ENCODE measurements at places on chromosomes 4 and X.

- no peak for DNase-seq
These were observed 41.2 kb upstream of the ZC4H2 start for GRCh38 chrX:65017451-65017850.

DNA sequence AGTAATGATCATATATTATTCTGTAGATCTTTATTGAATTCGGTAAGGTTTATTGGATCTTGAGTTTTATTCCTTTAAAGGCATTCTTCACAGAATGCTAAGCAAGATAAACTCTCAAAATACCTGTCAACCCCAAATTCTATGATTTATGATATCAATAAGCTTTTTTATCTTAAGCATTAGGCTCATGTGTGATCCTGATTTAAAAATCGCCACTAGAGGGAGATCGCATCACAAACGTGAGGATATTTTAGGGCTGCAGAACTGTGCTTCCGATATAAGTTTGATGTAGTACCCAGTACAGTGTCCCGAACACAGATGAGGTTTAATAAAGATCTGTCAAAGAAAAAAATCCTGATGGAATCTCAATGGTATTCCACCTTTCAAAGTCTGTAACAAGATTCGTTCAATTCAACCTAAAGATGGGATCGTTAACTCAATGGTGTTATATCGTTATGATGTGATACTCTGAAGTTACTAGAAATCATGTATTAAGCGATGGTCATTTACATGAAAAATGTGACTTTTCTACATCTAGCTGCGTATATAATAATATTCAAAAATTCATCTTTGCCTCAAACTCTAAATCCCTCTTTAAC is 169.0 kb downstream of the CORIN start:
- no peak for DNase-seq

DNA sequence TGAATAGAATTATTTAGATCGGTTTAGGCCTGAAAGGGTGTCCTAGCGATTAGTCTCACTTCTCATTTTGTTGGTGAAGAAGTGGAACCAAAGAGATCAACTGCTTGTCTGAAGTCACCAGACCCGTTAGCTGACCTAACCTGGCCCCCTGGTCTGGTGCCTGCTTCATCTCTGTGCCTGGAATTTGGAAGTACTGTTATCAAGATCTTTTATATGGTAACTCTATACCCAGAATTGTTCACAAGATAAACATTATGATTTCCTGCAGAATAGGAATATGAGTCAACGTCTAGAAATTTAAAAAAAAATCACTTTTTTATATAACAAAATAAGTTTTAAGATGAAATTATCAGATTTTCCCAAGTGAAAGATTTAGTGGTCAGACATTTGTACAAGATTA is 37.2 kb downstream of the LRP2BP start:
- DNase-seq = no peak

GRCh38 chrX:41209853-41210252 is 124.1 kb upstream of the DDX3X start:
- DNase-seq = no peak

- DNase-seq = no peak
These were observed 81.5 kb downstream of the SHROOM2 start for GRCh38 chrX:9867753-9868152.

DNA sequence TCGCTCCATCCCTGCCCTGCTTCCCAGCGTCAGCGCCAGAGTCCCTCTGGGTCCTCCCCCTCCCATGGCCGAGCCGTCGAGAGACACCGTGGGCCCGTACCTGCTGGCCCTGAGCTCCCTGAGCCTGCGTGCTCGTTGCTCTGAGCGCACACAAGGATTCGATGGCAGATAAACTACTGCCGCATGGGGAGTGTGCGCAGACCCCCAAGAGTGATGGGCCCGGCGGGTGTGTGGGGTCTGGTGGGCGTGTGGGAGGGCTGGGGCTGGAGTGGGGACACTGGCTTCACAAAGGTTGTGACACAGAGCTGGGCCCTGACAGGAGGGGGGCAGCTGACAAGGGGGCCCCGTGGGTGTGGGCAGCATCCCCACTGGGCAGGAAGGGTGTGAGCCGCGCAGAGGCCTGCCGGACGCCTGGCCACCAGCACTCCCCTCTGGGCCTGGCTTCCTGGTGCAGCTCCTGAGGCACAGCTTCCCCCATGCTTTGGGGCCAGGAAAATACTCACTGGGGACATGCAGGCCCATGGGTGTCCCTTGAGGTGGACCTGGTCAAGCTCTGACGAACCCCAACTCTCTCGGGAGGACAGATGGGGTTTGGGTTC is 4.8 kb upstream of the RGS12 start:
- DNase-seq = no peak

DNA sequence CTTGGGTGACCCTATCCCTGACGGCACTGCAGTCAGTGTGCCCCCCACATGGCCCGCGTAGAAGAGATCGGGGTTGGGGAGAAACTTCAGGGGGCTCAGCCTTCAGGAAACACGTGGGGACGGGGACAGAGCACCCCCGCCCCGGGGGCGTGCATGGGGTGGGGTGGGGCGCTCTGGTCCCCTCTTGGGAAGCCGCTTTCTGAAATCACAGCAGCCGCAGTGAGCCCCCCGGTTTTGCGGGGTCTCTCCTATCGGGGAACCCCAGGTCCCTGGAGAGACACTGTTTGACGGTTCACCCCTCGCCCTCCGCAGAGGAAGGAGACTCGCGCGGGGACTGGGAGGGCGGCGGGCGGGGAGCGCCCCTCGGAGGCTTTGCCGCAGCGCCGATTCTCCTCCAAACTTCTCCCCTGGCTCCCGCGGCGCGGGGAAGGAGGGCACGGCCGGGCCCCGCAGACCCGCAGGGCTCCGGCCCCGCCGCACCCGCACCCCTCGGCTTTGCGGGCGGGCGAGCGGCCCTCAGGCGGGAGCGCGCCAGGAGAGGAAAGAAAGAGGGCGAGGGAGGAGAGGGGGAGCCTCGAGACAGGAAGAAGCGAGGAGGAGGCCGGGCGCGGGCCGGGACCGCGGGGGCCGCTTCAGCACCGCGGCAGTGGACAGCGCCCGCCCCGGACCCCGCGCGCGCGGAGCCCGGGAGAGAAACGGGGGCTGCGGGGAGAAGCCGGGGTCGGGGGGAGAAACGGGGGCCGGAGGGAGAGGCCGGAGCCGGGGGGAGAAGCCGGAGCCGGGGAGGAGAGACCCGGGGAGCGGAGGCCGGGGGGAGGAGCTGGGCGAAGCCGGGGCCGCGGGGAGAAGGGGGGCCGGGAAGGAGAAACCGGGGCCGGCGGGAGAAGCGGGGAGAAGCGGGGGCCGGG is 612 bp downstream of the CPLX1 start:
- no peak for DNase-seq

DNA sequence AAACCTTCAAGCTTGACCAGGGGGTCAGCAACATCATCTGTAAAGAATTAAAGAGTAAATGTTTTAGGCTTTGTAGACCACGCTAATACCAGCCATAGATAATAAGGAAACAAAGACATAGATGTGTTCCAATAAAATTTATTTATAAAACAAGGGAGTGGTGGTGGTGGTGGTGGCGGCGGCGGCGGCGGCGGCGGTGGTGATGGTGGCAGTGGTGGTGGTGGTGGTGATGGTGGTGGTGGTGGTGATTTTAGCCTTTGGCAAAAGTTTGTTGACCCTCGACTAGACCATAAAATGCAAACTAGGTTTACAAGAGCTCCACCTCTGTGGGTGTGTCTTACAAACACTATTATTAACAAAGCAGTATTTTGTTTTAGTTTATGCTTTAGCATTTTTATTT is 222.3 kb upstream of the SPOCK3 start:
- no peak for DNase-seq

GRCh38 chr4:90181644-90182043 is 54.5 kb downstream of the CCSER1 start:
- DNase-seq = no peak

- no peak for DNase-seq
These were observed 54.6 kb upstream of the HHIP start for GRCh38 chr4:144591401-144591800.

DNA sequence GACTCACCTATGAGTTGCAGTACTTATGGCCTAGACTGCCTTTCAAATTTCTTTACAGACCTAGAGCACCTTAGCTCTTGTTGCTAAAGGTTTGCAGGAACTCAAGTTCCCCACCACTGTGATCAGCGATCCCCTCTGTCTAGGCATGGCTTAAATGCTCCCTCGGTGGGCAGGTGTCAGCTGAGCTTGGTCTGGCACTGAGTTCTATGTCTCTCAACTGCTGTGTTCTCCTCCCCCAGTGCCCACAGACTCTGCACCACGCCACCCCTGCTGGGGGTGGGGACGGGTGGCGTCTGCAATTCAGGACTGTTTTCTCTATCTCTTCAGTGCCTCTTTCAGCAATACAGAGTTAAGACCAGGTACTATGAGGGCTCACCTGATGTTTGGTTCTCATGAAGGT is 30.5 kb downstream of the TMEM271 start:
- DNase-seq = no peak

- DNase-seq = no peak
These were observed 36.0 kb downstream of the HTR2C start for GRCh38 chrX:114619874-114620273.

DNA sequence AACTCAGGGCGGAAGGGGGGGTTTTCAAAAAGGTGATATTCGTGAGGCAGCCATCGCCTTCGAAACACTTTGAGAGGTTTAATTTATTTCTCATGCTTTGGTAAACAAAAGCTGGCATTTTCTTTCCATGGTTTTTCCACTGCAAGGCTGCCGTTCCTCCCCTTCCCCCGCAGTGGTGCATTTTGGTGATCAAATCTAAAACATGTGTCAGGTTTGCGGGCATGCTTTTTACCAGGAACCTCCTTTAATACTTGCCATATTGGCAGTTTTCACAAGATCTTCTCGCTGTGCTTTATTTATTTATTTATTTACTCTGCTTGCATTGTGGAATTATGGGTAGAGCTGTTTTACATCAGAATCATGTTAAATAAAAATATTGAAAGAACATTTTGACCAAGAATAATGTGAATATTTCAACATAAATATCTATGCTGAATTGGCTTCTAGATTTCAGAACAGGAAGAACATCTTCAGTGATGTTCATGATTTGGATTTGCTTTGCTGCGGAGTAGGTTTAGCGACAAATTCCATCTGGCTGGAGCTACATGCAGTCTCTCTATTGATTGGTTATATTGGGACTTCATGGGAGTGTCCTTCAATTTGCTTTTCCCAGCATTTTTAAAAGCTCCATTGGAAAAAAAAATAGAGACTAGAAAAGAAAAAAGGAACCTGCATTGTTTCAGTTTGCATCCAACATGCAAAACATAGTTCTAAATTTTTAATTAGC is 54.4 kb downstream of the STOX2 start:
- DNase-seq = no peak

GRCh38 chr4:102563000-102563399 is 61.8 kb downstream of the NFKB1 start:
- DNase-seq = no peak

- DNase-seq = no peak
These were observed 15.0 kb downstream of the SCARB2 start for GRCh38 chr4:76198411-76199237.

DNA sequence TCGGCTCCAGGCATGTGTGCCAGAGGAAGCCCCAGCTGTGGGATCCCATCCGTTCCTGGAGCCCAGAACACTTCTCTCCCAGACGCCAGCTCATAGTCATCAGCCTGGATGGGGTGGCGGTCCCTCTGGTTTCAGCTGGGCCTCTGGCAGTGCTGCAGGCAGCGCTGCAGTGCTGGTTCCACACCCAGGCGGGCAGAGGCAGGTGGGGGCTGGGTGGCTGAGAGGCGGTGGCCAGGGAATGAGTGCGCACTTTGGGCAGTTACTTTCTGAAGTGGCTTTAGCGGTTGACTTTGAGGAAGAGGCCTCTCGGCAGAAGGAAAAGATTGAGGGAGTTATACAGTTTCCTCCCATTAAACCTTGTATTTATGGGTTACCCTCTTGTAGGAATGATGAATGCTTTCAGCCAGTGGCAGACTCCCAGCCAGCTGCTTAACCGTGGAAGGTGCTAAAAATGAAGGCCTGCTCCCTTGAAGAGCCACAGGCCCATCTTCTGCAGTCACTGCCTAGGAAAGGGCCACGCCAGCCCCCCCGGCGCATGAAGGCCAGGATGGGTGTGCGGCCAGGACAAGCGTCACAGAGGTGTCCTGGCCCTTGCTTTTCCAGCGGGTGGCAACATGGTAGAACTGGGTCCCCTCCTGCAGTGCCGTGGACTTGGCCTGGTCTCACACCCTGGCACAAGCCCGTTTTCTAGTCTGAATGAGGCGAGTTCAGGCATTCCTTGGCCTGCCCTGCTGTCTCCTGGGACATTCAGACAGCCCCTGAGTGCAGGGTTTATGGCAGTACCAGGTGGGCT is 9.9 kb downstream of the TADA2B start:
- no peak for DNase-seq

DNA sequence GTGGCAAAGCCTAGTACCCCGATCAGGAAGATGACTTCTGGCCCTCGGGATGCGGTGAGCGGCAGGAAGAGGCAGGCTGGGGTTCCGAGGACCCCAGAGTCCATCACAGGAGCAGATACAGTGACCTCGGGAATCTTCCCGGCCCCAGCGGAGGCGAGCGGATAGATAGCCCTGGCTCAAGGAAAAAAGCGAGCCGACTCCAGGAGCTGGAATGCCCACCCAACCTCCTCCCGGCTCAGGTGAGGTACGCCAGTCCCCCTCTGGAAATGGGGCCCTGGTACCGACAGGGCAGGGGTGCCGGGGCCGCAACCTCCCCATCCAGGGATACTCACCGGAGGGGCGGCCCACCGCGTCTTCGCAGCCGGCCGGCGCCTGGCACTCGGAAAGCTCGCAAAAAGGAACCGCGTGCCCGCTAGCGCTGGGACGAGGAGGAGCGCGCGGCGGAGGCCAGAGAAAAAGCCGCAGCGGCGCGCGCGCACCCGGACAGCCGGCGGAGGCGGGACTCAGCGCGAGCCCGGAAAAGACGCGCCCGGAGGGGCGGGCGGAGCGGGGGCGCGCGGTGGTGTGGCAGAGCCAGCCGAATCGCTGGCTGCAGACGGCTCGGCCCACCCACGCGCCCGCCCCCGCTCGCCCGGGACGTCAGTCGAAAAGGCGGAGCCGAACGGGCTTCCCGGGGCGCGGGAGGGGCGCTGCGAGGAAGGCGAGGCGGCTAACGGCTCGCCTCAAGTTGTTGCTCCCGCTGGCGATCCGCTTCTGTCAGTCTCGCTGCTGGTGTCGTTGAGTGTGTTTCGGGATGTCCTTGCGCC is at the start of gene ACSL4:
Gene ACSL4, minus strand, starts transcription at position 451 of the 806 bp plus-strand sequence. CDS start 49,894 bp downstream, outside the sequence.
- DNase-seq = peak; percentile 80

DNA sequence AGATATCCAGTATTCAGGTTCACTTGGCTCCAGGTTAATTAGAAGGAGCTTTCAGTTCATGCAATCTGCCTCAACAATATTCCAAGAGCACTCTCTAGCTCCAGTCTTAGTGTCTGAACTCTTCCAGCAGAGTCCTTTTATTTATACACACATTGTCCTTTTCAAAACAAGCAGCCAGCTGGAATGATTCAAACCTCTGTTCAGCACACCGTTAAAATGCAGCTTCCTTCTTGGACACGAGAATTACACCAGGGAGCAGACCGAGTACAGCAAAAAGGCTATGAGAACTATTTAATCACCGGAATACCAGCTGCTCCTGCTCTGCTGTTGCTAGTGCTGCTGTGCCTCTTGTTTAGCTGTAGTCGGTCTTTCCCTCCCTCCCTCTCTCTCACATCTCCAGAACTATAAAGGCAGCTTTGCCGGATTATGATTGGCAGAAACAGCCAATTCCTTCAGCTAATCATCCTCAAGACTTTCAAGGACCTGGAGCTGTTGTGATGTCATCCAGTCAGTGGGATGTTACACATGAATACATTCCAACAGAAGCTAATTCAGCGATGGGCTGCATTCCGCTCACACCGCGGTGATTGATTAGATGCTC is at the start of gene NDST4:
Gene NDST4, minus strand, starts transcription at position 115 of the 601 bp plus-strand sequence. CDS start 36,584 bp downstream, outside the sequence.
- DNase-seq = no peak

Data from stimulated activated CD4-positive, alpha-beta T cell treated with anti-CD3 and anti-CD28 coated beads, Interleukin-4, amount 100 ng/mL, for 48 hours (primary cell).